Stimulated activated CD4-positive, alpha-beta T cell treated with anti-CD3 and anti-CD28 coated beads, Interleukin-4, amount 100 ng/mL, for 4 hours (primary cell): ENCODE measurements at places on chromosomes 12 and 14.

DNA sequence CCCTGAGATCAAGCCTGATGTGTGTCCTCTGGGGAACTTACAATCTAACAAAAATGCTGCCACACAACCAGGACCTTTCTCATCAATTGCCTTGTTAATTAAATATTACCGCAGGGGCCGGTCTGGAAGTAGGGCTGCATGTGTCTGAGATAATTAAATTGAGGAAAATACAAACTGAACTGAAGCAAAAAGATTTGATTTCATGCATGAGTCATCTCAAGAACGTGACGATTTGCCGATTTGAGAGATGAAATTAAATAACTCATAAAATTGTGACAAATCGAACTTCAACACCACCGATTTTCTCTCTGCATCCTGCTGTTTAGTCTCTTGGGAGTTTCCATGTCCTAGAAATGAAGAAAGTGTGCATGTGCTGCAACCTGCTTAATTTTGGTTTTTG, 94.6 kb upstream of the DAAM1 start:
- DNase-seq, result no peak

DNA sequence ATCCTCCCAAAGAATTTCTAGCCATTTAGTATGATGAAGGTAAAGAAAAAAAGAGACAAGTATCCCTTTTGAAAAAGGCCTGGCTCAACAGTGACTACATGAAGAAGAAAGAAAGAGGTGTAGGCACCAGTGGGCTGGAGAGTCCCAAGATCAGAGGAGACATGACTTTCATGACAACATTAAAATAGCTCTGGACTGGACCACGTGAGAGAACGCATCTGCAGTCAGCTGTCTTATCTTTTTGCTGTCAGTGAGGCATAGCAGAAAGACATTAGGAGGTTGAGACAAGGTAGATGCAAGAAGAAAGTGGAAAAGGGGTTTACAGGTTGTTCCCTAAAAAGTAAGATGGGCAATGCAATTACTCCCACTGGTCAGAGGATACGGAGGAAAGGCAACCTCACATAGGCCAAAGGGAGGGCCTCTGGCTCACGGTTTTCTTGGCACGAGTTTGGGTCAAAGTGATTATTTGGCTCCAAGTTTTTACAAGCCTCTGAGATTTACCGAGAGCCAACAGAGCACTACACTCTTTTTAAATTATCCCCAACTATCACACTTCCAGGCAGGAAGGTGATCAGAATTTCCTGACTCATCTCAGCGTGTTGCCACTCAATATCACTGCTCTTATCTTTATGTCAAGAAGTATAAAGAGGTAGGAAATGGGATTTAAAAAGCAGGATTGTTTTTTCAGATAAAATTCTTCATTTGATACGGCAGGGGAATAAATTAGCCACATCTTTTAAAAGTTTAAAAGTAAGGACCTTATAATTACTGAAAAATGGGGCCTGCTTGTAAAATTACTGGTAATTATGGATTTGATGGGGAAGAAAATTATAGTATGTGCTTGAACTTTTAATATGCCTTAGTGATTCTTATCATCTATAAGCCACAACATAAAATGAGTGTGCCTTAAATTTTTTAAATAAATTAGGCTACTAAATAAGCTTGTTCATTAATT, 29.2 kb downstream of the TMTC1 start:
- no peak for DNase-seq

DNA sequence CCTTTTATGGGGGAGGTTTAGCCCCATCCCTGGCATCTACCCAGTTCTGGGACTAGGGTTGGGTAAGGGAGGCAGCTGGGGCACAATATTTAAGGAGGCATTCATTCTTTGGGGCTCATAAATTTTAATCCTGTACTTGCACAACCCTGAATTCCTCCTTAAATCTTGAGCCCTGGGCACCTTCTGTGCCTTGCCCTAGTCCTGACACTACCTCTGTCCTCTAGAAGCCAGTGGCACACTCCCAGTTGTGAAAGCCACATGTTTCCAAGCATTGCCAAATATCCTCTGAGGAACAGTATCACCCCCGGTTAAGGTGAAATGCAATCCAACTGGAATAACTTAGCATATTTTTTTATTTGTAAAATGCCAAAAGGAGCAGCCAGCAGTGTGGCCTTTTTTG, 36.6 kb downstream of the SLC16A7 start:
- DNase-seq, result no peak

GRCh38 chr12:51395283-51396230, 4.4 kb upstream of the GALNT6 start:
- DNase-seq, result no peak

GRCh38 chr12:46815809-46816208, 10.0 kb downstream of the SLC38A4 start:
- DNase-seq, result no peak

DNA sequence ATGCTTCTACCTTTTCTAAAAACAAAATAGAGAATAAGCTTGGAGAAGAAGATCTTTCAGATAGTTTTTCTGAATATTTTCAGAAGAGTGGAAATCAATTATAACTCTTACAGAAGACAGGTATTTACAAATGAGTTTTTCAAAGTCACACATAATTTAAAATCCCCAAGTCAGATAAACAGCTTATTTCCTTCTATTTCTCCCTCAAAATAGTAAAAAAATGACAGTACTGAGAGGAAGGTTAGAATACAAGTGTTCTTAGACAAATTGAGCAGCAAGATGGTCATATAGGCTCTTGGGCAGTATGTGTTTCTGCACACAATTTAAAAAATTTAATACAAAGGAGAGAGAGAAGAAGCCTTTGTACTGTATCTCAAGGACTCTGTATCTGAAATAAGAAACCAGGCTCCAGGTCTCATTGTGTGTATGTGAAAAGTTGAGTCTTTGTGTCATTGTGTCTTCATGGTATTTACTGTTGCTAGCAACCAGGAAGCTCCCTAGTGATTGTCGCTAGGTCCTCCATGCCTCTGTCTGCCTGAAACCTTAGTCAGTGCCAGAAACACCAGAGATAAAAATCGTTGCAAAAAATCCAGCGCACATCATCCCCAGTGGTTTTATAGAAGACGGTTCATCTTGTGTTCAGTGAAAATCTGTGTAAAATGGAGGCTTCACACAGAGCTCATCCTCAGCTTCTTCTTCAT, 12.9 kb upstream of the TUBA1A start:
- no peak for DNase-seq

GRCh38 chr14:36659822-36660735, 1.6 kb upstream of the PAX9 start:
- DNase-seq, result no peak

GRCh38 chr12:87779858-87780498, 249.2 kb downstream of the C12orf50 start:
- DNase-seq, result no peak

GRCh38 chr12:105177208-105177607, 58.8 kb downstream of the APPL2 start:
- no peak for DNase-seq

DNA sequence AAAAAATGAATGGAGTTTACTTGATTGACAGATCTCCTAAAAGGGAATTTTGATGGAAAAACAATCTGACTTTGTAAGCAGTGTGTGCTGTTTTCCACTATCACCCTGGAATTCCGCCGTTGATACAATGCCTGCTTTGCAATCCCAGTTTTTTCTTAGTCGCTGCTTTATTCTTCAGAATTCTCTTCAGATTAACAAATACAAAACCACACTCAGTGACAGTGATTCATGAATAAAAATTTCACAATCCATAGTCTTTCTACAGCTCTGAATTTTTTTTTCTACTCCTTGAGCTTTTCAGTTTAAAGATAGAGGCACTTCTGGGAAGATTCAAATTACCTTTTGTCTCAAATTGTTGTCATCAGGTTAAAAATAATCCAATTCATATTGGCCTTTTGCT, 44.6 kb upstream of the KITLG start:
- DNase-seq, result no peak

DNA sequence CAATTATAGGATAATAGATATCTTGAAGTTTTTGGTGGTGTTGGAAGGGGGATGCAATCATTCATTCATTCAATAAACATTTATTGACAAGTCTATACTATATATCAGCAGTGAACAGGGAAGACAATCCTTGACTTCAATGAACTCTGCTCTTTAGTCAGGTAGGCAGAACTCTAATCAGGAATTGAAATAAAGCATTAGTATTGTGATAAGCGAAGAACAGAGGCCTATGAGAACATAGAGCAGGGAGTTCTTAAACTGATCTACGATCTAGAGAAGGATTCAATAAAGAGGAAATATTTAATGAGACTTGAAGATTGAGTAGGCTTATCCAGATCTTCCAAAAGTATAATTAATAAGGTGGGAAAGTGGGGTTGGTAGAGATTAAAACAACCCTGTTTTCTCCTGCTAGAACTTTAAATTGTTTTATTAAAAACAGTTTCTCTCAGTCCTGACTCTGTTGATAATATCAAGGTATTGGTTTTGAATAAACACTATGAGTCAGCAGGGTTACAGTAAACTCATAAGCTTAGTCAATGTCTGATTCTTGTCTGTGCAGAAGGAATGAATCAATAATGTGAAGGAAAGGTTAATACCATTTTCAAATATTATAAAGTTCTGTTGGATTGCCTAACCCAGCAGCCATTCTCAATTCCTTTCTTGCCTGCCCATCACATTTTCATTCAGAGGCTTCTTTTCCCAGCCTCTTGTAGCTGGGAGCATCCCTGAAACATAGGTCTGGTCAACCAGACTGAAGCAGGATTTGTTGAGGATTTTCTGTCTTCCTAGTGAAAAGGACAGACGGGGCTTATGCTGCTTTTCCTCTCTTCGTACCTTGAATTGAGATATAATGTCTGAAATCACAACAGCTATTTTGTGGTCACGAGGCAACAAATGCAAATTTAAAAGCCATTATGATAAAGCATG, 38.9 kb upstream of the KTN1 start:
- no peak for DNase-seq

- DNase-seq, result no peak
These were observed 234.6 kb downstream of the PCNX1 start for GRCh38 chr14:71141701-71142374.

DNA sequence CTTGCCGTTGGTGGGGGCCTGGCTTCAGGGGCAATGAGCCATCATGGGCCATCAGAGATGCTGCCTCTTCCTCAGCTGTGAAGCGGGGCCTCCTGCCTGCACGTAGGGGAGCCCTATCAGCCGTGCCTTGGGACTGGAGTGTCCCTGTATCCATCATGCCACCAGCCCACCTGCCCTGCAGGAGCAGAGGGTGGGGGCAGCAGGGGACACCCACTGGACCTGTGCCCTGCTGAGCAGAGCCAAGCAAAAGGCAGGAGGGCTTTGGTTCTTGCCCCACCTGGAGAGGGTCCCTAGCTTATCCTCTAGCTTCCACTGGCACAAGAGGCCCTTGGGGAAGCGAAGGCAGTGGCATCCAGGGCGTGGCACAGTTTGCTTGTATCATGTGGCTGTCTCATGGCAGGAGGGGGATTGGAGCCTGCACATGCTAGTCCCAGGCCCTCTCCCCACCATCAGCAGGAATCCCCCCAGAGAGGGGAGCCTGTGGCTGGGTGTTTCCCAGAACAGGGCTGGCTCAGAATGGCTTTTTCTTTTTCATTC, 10.1 kb downstream of the ADSS1 start:
- no peak for DNase-seq

- no peak for DNase-seq
These were observed 74.2 kb downstream of the PRORP start for GRCh38 chr14:35196571-35196970.

GRCh38 chr14:92109490-92109889, 3.1 kb upstream of the ATXN3 start:
- DNase-seq, result no peak

DNA sequence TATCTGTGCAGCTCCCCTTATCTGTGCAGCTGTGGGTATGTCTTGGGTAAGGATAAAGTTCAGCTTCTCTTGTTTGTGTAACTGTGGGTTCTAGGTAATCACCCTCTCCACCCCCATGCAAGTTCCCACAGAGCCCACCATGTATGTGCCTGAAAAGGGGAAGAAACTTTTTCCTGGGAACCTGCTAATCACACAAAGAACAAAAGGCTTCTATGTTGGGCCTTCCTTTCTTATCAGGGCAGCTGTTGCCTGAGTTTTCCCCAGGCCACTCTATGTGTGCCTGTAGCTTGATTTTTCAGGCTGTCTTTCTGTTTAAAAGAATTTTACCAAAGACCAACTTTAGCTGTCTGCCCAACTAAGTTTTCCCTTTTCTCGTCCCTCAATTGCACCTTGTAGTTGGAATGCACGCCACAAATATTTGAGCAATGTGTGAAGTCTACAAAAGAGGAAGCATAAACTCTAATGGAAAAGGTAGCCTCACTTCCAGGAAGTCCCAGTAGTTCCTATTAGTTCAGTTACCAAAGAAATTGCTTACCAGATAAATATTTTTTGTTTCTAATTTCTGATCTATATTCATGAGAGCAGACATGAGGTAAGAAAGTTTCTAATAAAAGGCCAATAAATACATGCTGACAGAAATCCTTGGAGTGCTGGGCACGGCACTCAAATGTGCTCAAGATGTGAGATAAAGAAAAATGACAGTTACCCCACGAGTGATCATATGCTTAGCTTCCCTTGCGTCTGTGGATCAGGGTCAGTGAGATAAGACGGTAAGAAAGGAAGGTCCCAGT, 2.7 kb upstream of the GALC start:
- DNase-seq, result no peak

GRCh38 chr12:113346353-113346752, 11.4 kb upstream of the SLC8B1 start:
- DNase-seq, result no peak

DNA sequence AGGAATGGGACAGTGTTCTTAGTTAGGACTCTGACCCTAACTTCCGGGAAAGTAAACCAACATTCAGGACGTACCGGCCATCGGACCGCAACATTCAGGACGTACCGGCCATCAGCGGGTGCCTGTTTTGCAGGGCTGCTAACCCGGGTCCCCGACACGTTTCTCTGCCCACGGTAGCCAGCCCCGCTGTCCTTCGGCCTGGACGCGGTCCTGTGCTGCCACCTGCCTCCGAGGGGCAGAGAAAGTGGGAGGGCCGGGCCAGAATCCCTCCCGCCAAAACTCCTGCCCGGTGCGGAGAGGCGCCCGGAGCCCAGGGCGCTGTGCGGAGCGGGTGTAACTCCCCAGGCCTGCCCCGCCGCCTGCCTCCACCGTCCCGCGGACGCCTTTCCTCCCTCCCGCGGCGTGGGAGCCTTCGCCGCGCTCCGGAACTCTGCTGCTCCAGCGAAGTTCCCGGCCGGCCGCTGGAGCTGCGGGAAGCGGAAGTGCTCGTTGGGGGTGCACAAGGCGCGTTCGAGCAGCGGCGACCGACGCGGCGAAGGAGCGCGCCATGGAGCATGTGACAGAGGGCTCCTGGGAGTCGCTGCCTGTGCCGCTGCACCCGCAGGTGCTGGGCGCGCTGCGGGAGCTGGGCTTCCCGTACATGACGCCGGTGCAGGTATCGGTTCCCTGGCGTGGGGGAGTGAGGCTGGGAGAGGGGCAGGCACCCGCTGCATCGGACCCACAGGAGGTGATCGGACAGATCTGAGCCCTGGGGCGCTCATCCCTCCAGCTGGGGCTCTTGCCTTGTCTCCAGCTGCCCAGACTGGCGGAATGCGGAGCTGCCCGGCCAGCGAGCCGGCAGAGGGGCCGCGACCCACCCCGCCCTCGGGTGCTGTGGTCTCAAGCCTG, at the start of gene DDX55:
Gene DDX55 (plus strand): TSS at position 498 of the 888 bp plus-strand sequence. CDS start 50 bp downstream, at position 548.
- peak; percentile 78 for DNase-seq
